Activated CD4-positive, alpha-beta T cell treated with anti-CD3 and anti-CD28 coated beads, Interleukin-2, amount 10 ng/mL, durations not matched to agents 7 days and 5 days (primary cell): ENCODE measurements at places on chromosomes 1 and 21. TPM values are rescaled to one million over a fixed set of nuclear protein-coding genes. Genes with fewer than 3 reads are reported as not detected.

- H3K4me3 ChIP-seq, result no peak overlapping the region
- H3K27ac ChIP-seq, result no peak overlapping the region
- no peak for DNase-seq
- peaks cover 15% of the 10 kb centered on the region for H3K36me3 ChIP-seq
Observed at GRCh38 chr1:230648114-230648513, 5.8 kb downstream of the COG2 start.

- peaks cover 4% of the 10 kb centered on the region for H3K27me3 ChIP-seq
- no peak for DNase-seq
- peak overlapping the region; percentile 78 for H3K27ac ChIP-seq
- H3K4me1 ChIP-seq, result peaks cover 48% of the 10 kb centered on the region
- peaks cover 2% of the 10 kb centered on the region for H3K36me3 ChIP-seq
- H3K4me3 ChIP-seq, result peak overlapping the region; percentile 49
Observed at GRCh38 chr21:38984982-38985567, 179.3 kb downstream of the ETS2 start.

DNA sequence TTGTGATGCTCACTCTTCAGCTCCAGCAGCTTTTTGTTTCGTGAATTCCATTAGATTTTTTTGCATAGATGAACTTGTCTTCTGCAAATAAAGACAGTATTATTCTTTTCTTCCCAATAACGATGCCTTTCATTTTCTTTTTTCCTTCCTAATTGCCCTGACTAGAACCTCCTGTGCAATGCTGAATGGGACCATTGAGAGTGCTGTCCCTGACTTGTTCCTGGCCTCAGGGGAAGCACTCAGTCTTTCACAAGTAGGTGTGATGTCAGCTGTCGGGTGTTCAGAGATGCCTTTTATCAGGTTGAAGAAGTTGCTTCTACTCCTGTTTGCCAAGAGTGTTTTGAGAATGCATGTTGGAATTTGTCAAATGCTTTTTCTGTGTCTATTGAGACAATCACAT lies 64.3 kb upstream of the ADARB1 start:
- no peak overlapping the region for H3K4me3 ChIP-seq
- peaks cover 43% of the 10 kb centered on the region for H3K27me3 ChIP-seq

DNA sequence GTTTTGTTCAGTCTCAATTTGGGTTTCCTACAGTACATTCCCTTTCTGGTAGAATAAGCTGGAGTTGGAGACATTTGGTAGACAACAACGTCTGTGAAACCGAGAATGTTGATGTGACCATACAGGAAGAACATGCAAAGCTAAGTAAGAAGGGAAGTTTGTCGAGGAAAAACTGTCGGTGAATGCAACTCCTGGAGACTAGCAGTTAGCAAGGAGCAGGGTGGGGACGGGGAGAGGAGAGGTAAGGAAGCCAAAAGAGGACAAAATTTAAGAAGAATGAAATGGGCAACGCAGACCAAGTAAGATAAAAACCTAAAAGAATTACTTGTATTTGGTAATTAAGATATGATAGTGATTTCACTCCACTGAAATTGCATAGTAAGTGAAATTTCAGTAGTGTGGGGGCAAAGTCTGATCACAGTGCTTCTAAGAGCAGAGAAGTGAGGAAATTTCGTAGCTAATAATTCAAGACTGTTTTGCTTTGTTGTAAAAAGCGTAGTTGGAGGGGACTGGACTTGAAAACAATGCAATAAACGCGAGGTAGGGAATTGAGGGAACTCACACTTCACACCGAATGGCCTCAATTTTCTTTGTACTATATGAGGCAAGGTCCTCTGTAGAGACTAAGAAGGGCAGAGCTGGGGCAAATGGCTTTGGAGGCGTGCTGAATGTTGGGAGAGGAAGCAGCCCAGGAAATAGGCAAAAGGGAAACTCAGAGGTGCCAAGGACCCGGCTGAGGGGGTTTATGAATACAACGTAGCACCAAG lies 787 bp upstream of the GIPC2 start:
- H3K36me3 ChIP-seq, result no peaks in the 10 kb centered on the region
- H3K27me3 ChIP-seq, result peaks cover 51% of the 10 kb centered on the region
- H3K4me1 ChIP-seq, result peaks cover 33% of the 10 kb centered on the region
- H3K4me3 ChIP-seq, result peak overlapping the region; percentile 74
- DNase-seq, result no peak
- no peak overlapping the region for H3K27ac ChIP-seq

GRCh38 chr1:168567007-168567406 lies 9.4 kb upstream of the XCL1 start:
- peaks cover 22% of the 10 kb centered on the region for H3K27me3 ChIP-seq
- H3K36me3 ChIP-seq, result no peaks in the 10 kb centered on the region
- H3K4me1 ChIP-seq, result peaks cover 1% of the 10 kb centered on the region
- no peak overlapping the region for H3K27ac ChIP-seq
- no peak overlapping the region for H3K4me3 ChIP-seq

GRCh38 chr1:27632387-27633297 lies 2.3 kb downstream of the FGR start:
- H3K36me3 ChIP-seq, result no peaks in the 10 kb centered on the region
- H3K27ac ChIP-seq, result peak overlapping the region; percentile 81

- no peak for DNase-seq
- peak overlapping the region; percentile 85 for H3K4me3 ChIP-seq
- peaks cover 22% of the 10 kb centered on the region for H3K4me1 ChIP-seq
- H3K27ac ChIP-seq, result peak overlapping the region; percentile 83
- H3K27me3 ChIP-seq, result peaks cover 19% of the 10 kb centered on the region
Observed at GRCh38 chr1:222813866-222814535, 838 bp upstream of the DISP1 start.

TIAM1 gene
- total RNA-seq, result 55.7 TPM

DNA sequence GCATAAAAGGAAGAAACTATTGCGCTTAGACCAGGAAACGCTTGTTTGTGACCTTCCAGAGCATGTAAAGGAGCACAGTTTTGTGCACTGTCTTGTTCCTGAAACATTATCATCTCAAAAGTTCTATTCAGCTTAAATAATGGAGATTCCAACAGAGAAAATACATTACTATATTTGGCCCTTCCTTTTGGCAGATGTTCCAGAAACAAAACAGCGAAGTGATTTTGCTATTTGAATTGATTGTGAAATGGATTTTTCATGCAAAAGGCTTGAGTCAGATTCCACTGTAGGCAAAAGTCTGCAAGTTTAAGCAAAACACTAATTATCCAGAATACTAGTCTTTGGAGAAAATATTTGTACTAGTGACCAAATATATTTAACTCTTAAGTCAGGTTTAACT lies 80.3 kb upstream of the PTBP2 start:
- H3K27ac ChIP-seq, result no peak overlapping the region
- H3K27me3 ChIP-seq, result peaks cover 5% of the 10 kb centered on the region
- no peaks in the 10 kb centered on the region for H3K36me3 ChIP-seq

GRCh38 chr1:4327142-4327541 lies 327.3 kb upstream of the AJAP1 start:
- H3K27me3 ChIP-seq, result no peaks in the 10 kb centered on the region
- H3K4me1 ChIP-seq, result no peaks in the 10 kb centered on the region
- no peak for DNase-seq
- no peaks in the 10 kb centered on the region for H3K36me3 ChIP-seq

DNA sequence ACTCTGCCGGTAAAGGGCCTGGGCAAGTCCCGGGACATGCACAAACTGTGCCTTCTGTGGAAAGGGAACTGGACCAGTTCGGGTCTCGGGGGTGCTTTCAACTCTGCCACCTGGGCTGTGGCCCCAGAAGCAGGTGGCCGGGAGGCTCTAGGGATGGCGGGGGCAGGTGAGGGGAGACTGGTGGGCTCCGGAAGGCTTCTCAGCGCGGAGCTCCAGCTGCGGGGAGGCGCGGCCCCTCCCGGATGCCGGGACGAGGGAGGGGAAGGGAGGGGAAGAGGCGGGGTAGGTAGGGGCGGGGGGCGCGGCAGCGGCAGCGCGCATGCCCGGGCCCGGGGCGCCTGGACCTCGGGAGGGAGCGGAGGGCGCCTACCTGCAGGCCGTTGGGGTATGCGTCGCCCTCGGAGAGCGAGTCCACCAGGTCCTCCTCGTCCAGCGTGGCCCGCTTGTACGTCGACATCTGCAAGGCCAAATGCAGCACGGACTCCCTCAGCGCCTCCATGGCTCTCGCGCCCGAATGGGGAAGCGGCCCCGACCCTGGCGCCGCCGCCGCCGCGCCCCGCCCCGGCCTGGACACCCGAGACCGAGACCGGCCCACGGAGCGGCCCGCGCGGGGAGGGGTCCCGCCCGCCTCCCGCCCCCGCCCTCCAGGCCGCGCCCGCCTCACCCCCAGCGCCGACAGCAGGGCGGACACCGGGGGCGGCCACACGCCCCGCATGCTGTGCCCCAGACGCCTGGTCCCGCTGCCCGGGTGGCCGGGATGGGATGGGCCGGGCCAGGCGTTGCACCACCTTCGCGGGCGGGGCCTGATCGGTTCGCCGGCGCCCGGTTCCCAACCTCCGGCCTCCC lies at the start of gene ECE1:
TSS of gene ECE1 (minus strand) at position 764 of the 846 bp plus-strand sequence. CDS start at position 715, 49 bp downstream.
- H3K4me3 ChIP-seq, result peak within 1 kb of the TSS; percentile 84
- peak; percentile 57 for DNase-seq
- peaks cover 17% of the 10 kb centered on the region for H3K36me3 ChIP-seq
- peak within 1 kb of the TSS; percentile 92 for H3K27ac ChIP-seq
- H3K27me3 ChIP-seq, result no peaks in the 10 kb centered on the region

GRCh38 chr1:48222501-48223242 lies at the start of gene SLC5A9:
Gene SLC5A9 (plus strand): TSS chr1:48222716. CDS start chr1:48222737, 21 bp downstream.
- H3K27me3 ChIP-seq, result peaks cover 7% of the 10 kb centered on the region
- no peak within 1 kb of the TSS for H3K4me3 ChIP-seq
- no peak for DNase-seq
- H3K36me3 ChIP-seq, result no peaks in the 10 kb centered on the region
- no peaks in the 10 kb centered on the region for H3K4me1 ChIP-seq
- no peak within 1 kb of the TSS for H3K27ac ChIP-seq

HSD3B2 gene
- total RNA-seq, result not detected

DNA sequence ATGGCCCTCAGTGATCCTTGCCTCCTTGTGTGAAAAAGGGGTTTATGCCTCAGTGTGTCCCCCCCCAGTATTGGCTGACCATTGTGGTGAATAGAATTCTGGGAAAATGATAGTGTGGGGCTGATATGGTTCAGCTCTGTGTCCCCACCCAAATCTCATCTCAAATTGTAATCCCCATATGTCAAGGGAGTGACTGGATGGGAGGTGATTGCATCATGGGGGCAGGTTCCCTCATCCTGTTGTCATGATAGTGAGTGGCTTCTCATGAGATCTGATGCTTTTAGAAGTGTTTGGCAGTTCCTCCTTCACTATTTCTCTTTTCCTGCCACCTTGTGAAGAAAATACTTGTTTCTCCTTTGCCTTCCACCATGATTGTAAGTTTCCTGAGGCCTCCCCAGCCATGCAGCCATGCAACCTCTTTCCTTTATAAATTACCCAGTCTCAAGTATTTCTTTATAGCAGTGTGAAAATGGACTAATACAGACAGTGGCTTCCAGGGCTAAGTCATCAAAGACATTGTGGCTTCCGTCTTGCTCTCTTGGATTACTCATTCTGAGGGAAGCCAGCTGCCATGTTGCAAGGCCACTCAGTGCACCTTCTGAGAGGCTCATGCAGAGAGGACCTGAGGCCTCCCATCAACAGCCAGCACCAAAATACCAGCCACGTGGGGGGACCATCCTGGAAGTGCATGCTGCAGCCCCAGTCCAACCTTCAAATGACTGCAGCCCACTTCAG lies 40.6 kb upstream of the SOD1 start:
- no peak overlapping the region for H3K4me3 ChIP-seq
- no peak for DNase-seq
- H3K27ac ChIP-seq, result peak overlapping the region; percentile 4
- H3K27me3 ChIP-seq, result peaks cover 2% of the 10 kb centered on the region
- H3K36me3 ChIP-seq, result no peaks in the 10 kb centered on the region
- peaks cover 16% of the 10 kb centered on the region for H3K4me1 ChIP-seq

KRTAP7-1 gene
- not detected for total RNA-seq

POU3F1 gene
- not detected for total RNA-seq

DNA sequence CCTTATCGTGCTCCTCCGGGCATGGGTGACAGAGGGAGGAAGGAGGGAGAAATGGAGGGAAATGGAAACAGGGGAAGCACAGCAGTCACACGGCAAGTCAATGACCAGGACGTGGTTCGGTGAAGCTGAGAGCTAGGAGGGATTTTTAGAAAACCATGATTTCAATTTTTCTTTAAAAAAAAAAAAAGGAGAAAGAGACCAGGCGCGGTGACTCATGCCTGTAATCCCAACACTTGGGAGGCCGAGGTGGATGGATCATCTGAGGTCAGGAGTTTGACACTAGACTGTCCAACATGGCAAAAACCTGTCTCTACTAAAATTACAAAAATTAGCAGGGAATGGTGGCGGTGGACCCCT lies 776 bp upstream of the TNFRSF9 start:
- no peak for DNase-seq
- H3K4me1 ChIP-seq, result peaks cover 27% of the 10 kb centered on the region
- peak overlapping the region; percentile 11 for H3K4me3 ChIP-seq
- no peak overlapping the region for H3K27ac ChIP-seq
- peaks cover 3% of the 10 kb centered on the region for H3K36me3 ChIP-seq

- H3K4me1 ChIP-seq, result peaks cover 11% of the 10 kb centered on the region
- no peaks in the 10 kb centered on the region for H3K27me3 ChIP-seq
- DNase-seq, result no peak
- H3K4me3 ChIP-seq, result no peak overlapping the region
Observed at GRCh38 chr1:180946541-180947498, 34.1 kb downstream of the KIAA1614 start.

SELP gene
- 0.45 TPM for total RNA-seq

- H3K4me3 ChIP-seq, result peak overlapping the region; percentile 95
- H3K27me3 ChIP-seq, result no peaks in the 10 kb centered on the region
- H3K27ac ChIP-seq, result peak overlapping the region; percentile 94
- peaks cover 26% of the 10 kb centered on the region for H3K36me3 ChIP-seq
Observed at GRCh38 chr1:150875197-150876118, 941 bp downstream of the ARNT start.

GRCh38 chr1:91799863-91800262 lies 86.1 kb downstream of the TGFBR3 start:
- H3K27ac ChIP-seq, result no peak overlapping the region
- no peaks in the 10 kb centered on the region for H3K27me3 ChIP-seq
- peaks cover 21% of the 10 kb centered on the region for H3K36me3 ChIP-seq

DNA sequence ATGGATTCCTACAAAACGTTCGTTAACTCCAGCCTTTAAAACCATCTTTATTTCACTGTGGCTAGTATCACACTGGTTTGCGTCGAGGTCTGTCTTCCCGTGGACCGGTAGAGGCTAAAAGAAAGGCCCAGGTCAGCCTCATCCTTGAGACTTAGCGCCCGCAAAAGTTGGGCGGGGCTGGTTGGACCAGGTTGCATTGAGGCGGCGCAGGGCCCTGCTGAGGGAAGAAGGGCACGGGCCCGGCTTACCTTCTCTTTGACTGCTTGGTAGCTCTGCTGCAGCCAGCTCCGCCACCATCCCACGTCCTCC lies 455 bp downstream of the BSDC1 start:
- peaks cover 3% of the 10 kb centered on the region for H3K36me3 ChIP-seq
- peak overlapping the region; percentile 97 for H3K27ac ChIP-seq
- peak overlapping the region; percentile 97 for H3K4me3 ChIP-seq
- H3K4me1 ChIP-seq, result peaks cover 30% of the 10 kb centered on the region
- peaks cover 3% of the 10 kb centered on the region for H3K27me3 ChIP-seq
